ENCODE measurements at places on chromosomes 6 and 20. TPM values are rescaled to one million over a fixed set of nuclear protein-coding genes. Genes with fewer than 3 reads are reported as not detected.

MUC21 gene
- total RNA-seq, result not detected

DCDC2 gene
- total RNA-seq, result not detected

SMLR1 gene
- not detected for total RNA-seq

YWHAB gene
- total RNA-seq, result 156 TPM

RIPOR3 gene
- total RNA-seq, result not detected

BTNL2 gene
- total RNA-seq, result not detected

GRM1 gene
- total RNA-seq, result not detected

KCNK16 gene
- total RNA-seq, result not detected

OOEP gene
- not detected for total RNA-seq

ANGPT4 gene
- total RNA-seq, result not detected

OTOR gene
- not detected for total RNA-seq

PROCR gene
- total RNA-seq, result 206 TPM
